Activated effector memory CD4-positive, alpha-beta T cell treated with anti-CD3 and anti-CD28 coated beads, Interleukin-2, amount 50 U/mL, for 16 hours (primary cell): ENCODE measurements at places on chromosomes 5 and 9.

DNA sequence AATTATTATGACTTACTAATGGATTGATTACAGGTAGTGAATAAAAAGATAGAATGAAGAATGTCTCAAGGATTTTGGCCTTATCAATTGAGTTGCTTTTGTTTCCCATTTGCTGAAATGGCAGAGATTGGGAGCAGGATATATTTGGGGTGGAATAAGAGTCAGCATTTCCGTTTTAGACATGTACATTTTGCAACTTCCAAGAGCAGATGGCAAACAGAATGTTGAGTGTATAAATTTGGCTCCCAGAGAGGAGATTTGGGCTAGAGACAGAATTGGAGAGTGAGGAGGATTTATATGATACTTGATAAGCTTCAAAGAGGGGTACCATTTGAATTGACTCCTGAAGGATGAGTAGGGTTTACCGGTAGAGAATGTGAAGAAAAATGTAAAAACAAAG lies 437.9 kb upstream of the PAPPA start:
- no peak for DNase-seq

- no peak for DNase-seq
These were observed 149.9 kb upstream of the HMHB1 start for GRCh38 chr5:143662020-143662419.

DNA sequence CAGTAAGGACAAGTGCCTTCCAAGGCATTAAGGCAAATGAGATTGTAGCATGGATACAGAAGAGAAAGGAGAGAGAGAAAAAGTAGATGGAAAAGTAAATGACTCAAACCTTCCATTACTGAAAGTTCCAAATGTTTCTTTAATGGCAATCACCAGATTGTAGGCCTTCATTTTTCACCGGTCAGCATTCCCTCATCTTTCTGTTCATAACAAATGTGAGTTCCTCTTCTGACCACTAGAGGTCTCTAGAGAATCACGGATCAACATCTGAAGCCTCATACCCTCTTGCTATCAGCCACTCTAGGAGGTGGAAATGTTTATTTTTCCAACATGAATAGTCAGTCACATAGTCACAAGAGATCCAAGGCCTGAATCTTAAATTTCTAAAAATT lies 73.6 kb upstream of the RPS23 start:
- DNase-seq: no peak

GRCh38 chr9:87867391-87867790 lies 15.3 kb upstream of the SPATA31E1 start:
- no peak for DNase-seq

DNA sequence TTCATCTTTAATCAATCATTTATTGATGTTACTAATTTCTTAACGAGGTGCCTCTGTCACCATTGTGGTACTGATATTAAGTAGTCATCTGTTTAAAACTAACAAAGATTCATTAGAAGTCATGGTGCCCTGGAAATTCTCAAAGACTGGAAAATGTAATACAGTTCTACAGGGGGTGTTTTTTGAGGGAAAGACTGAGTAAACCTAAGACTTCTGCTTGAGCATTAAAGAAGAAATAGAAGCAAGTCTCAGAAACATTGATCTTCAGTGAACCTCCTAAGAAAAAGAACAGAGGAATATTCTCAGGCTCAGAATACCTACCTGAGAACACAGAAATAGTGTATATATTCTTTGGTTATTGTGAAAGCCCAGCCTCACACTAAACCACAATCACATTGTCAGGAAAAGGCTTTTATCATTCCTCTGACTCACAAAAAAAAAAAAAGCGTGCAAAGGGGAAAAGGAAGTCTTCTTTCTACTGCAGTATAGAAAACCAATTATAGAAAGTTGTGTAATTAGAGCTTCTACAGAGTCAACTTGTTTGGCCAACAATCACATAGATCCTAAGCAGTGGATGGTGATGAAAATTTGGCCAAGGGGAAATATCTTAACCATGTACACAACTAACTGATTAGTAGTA lies 60.8 kb downstream of the HINT1 start:
- DNase-seq: no peak

- no peak for DNase-seq
These were observed 93.9 kb downstream of the RFX3 start for GRCh38 chr9:3431890-3432289.

DNA sequence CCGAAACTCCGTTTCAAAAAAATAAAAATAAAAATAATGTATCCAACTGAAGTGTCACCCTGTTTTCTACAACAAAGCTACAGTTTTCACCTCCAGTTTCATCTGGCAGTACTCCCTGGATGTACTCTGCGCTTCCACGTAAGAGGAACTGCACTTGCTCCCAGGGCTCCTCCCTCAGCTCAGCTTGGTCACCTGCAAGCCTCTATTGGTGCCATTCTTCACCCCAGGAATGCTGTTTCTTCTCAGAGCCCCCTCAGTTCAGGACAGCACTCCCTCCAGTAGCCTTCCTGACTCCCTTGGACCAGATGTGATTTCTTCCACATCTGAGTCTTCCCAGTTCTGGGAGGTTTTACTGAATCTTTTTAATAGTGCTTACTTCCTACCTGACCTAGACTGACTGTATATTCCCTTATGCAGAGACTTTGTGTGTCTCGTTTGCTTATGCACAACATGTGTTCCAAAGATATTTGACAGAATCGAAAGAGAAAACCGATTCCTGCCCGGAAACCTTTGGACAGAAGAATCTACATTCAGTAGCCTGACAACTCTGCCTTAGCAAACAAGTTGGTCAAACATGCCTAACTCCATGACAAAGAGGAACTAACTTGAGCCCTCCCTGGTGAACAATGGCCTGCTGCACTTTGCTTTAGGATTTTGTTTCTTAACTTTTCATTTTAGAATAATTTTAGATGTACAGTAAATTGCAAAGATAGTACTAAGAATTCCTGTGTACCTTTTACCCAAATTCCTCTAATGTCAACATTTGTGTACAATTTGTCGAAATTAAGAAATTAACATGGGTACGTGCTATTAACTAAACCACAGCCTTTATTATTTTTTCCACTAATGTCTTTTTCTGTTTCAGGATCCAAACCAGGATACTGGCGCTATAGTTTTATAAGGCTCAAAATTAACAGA lies 814 bp downstream of the CCDC125 start:
- DNase-seq: no peak

- DNase-seq: no peak
These were observed 29.0 kb upstream of the PAPPA start for GRCh38 chr9:116124472-116125040.

- no peak for DNase-seq
These were observed 399 bp downstream of the NUP155 start for GRCh38 chr5:37370550-37370863.

- DNase-seq: no peak
These were observed 628.1 kb upstream of the TYRP1 start for GRCh38 chr9:12065050-12065449.

- no peak for DNase-seq
These were observed 120.1 kb upstream of the CD180 start for GRCh38 chr5:67316695-67317094.

GRCh38 chr5:143445776-143446175 lies 42.3 kb upstream of the NR3C1 start:
- DNase-seq: no peak

DNA sequence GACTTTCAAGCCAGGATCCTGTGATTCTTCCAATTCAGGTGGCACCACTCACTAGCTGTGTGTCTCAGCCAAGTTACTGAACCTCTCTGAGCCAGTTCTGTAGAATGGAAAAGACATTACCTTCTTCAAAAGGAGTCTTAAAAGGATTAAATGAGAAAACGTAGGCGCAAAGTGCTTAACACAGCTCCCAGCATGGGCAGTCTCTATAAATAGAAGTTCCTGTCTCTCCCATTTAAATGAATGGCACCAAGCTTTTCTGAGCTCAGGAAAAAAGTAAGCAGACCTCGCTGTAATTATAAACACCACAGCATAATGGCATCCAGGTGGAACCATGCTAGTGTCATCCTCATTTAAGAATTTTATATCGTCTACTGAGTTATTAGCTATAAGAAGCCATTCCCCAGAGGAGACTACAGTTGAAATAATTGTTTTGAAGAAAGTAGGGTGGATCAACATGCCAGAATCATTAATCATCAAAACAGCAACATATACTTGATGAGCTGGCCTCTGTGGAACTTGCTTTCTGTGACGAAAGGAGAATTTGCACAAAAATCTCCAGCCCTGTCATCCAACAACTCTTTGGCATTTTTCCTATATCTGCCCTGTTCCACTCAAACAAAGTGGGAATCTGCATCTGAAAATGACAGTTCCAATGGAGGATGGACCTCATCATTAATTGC lies 188.9 kb downstream of the SPOCK1 start:
- DNase-seq: no peak

- DNase-seq: no peak
These were observed 225.0 kb downstream of the KCTD16 start for GRCh38 chr5:144395704-144396103.

GRCh38 chr5:123164054-123164453 lies 75.0 kb downstream of the PRDM6 start:
- DNase-seq: no peak

DNA sequence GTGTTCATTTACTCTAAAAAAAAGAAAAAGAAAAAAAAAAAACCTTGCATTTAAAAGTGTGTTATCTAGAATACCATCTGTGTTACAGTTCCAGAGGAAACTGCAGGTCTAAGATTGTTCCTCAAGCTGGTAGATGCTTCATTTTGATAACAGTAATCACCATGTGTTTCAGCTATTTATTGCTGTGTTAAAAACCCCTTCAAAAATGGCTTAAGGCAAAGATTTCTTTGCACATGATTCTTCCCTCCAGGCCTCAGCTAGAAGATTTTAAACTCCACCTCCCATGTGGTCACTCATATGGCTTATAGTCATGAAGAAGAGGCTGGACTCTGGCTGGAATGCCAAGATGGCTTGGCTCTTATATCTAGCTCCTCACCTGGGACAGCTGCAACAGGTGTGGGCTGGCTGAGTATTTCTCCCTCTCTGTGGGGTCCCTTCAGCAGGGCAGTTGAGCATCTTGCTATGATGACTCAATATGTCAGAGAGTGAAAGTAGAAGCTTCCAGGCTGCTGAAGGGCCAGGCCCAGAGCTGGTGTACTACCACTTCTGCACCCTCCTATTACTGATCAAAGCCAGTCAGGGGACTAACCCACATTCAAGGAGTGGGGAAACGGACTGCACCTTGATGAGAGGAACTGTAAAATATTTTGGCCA lies 920.4 kb upstream of the DMAC1 start:
- no peak for DNase-seq

GRCh38 chr9:115671963-115672305 lies 481.7 kb upstream of the PAPPA start:
- no peak for DNase-seq

GRCh38 chr5:169695919-169696490 lies 58.9 kb downstream of the DOCK2 start:
- no peak for DNase-seq

DNA sequence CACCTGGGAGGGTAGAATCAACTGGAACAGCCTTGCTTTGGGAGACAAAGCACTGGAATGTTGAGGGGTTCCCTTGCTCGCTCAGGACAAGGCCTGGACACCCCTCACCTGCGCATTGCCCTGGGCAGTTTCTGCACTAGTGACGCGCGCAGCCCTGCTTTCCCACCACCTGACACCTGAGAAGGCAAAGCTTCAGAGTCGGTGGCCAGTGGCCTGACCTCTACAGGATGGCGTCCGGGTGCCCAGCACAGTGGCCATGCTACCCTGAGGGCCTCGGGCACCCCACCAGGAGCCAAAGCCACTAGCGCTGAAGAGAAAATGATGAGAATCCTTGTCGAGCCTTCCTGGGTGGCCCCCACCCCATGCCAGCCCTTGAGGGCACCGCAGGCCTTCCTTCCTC lies 161.3 kb downstream of the OLFM1 start:
- DNase-seq: no peak

DNA sequence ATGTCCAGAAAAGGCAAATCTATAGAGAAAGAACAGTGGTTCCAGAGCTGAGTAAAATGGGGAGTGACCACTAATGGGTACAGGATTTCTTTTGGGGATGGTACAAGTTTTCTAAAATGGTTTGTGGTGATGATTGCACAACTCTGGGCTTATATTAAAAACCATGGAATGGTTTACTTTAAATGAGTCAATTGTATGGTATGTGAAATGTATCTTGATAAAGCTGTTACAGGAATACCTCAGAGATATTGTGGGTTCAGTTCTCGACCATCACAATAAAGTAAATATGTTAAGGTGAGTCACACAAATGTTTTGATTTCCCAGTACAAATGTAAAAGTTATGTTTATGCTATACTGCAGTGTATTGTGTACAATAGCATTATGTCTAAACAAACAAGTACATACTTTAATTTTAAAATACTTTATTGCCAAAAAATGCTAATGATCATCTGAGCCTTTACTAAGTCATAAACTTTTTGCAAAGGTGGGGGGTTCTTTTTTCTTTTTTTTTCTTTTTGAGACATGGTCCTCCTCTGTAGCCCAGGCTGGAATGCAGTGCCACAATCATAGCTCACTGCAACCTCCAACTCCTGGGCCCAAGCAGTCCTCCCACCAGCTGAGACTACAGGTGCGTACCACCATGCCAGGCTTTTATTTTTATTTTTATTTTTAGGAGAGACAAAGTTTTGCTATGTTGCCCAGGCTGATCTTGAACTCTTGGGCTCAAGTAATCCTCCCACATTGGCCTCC lies 65.9 kb downstream of the SHOC1 start:
- DNase-seq: no peak

DNA sequence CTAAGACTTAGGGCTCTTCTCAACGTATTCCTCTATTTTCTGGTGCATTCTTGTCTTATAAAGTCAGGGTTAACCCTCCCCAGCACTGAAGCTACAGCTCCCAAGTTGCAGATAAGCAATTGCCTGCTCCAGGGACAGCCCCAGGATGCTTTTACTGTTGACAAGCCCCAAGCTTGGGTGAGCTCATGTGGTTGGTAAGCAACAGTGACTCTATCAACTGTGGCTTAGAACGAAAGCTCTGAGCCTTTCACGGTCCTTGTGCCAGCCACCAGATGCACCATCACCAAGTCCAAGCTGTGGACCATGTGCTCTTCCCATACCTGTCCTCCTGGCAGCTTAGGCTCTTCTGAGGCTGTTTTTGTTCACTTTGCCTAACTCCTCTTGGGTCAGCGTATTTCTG lies 13.5 kb downstream of the ADRB2 start:
- DNase-seq: no peak

DNA sequence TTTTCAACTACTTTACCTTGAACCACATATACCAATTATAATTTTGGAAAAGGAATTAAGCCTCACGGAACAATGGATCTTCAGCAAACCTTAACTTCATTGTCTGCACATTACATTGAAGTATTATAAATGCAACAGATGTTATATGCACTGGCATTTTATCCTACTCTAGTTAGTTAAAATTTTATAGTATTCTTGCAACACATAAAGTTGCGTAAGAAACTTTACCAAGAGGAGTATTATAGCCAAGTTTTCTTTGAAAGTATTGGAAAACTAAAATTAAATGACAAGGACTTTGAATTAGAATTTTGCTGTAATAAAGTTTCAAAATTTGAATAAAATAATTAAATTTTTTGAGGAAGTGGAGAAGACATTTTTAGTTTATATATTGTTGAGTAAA lies 63.4 kb upstream of the SREK1 start:
- no peak for DNase-seq

DNA sequence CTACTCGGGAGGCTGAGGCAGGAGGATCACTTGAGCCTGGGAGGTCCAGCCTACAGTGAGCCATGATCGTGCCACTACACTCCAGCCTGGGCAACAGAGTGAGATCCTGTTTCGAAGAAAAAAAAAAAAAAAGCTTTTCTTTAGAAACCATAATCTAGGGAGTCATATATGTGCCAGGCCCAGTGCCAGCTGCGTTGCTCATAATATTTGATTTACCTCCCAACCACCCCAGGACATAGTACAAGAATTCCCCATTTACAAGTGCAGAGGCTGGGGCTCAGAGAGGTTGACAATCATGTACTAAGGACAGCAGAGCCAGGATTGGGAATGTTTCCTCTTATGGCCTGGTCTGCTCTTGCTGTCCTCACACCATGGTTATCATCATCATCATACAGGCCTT lies 25.1 kb upstream of the TRIM14 start:
- DNase-seq: peak; percentile 13
